H4 (cell line): ENCODE measurements at places on chromosomes 16 and 17. TPM values are rescaled to one million over a fixed set of nuclear protein-coding genes. Genes with fewer than 3 reads are reported as not detected.

DNA sequence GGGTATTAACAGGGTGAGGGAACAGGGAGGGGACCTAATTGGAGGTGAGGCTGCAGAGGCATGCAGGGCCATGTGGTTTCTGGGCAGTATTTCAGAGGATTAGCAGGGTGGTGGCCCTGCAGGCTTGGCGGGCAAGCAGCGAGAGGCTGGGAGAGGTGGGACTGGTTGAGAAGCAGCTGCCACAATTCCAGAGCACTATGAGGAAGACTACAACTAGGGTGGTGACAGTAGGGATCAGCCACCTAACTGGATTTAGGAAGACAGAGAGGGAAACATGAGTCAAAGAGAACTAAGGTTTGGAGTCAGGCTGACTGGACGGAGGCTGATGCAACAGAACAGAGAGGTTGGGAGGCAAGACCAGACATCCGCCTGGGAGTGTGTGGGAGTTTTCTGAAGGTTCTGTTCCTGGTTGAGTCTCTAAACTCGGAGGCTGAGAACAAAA is 12.3 kb downstream of the ALOXE3 start:
- DNase-seq = no peak

DNA sequence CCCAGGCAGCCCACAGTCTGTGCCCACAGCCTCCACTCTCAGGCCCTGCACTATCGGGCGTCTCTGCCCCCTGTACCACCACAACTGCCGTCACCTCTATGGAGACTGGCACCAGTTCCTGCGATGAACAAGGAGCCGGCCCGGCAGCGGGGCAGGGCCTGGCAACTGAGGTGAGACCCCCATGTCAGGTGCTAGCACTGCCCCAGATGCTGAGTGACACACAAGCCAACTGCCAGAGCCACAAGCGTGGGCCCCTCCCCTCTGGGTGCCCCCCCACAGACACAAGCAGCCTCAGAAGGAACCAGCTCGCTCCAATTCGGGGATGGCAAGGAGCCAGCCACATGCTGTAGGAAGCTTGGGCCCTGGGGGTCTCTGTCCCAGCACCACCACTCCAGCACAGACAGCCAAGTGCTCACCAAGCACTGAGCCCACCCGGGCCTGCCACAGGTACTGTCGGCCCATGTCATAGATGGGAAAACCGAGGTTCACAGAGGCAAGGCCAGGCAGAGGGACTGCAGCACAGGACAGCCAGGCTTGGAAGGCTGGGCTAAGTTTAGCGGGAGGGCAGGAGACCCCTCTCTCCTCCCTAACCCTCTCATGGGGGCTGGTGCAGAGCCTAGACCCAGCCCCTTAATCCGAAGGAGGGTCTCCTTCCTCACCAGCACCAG is 1.5 kb upstream of the PVALEF start:
- DNase-seq = no peak

GRCh38 chr17:42536048-42536371 is at the start of gene NAGLU:
Gene NAGLU (plus strand): TSS chr17:42536241. CDS start chr17:42536273, 32 bp downstream.
- peak; percentile 82 for DNase-seq

GRCh38 chr17:74641224-74641957 is 17.9 kb upstream of the CD300E start:
- DNase-seq = no peak

DNA sequence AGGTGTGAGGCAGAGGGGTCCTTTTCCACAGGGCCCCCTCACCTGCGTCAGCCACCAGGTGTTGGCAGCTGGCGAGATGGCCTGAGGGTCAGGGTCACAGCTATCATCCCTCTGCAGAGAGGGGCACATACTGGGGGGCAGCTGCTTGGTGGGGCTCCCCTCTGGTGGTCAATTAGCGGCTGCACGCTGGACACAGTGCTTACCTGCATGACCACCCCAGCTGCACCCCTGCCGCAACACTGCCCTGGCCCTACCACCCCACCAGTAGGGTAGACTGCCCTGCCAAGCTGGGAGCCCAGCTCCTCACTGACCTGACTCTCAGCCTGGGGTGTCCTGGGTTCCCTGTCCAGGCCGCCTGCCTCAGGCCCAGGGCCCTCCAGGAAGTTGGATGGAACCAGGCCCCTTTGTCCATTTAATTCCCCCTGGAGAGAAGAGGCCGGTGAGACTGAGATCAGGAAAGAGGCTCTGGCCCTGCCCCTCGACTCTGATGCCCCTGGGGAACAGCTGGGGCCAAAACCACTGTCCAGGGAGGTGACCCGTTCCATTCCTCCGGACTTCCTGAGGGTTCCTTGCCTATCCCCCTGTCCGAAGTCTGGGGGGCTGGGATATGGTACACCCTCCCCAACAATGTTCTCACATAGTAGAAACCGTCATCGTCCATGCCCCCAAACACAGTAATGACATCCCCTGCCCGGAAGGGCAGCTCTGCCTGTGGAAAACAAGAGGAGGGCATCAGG is 23.7 kb downstream of the TSPOAP1 start:
- no peak for DNase-seq

GRCh38 chr17:33816842-33817617 is 438.1 kb upstream of the CCL2 start:
- DNase-seq = no peak

- DNase-seq = no peak
Observed at GRCh38 chr16:9481747-9482730, 390.6 kb downstream of the HAPSTR1 start.

- DNase-seq = no peak
Observed at GRCh38 chr16:86527366-86527765, 17.0 kb downstream of the FOXF1 start.

GRCh38 chr17:76381633-76382350 is 2.6 kb upstream of the SPHK1 start:
- DNase-seq = no peak

GRCh38 chr17:33318241-33318640 is 25.1 kb upstream of the ASIC2 start:
- no peak for DNase-seq

GRCh38 chr17:49437696-49438435 is 23.2 kb upstream of the PHB1 start:
- DNase-seq = no peak

DNA sequence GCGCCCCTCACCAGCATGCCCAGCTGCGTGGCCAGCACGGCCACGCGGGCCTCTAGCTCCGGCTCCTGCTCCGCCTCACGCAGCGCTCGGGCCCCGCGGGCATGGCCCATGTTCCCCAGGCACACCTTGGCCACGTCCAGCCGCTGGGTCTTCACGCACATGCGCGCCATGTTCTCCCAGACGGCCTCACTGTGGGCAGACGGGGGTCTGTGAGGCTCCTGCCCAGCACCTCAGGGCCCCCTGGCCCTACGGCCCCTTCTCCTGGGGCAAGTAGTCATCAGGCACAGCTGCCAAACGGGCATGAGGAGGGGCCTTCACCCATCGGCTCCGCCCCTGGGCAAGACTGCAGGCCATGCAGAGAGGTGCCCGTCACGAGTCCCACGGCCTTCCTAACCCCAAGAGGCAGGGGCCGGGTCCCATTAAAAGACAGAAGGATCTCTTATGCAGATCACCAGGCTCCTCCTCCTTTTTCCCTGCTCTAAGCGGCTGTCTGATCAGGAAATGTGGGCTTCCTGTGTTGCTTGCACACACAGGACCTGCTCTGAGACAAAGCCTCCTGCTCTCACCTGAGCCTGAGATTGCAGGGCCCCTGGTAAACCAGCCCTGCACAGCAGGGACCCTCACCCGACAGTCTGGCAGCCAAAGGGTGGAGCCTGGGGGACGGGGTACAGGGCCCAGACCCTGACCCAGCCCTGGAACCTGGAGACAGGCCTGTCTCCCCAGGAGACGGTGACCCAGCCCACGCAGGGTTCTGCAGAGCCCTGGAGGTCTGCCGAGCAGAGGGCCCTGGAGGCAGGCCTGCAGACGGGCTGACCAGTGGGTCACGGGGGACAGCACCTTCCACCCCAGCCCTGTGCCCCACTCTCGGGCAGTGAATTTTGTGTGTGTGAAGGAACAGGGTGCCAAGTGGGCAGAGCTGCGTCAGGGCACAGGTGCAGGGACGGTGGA is 6.6 kb upstream of the TMEM204 start:
- no peak for DNase-seq

DNA sequence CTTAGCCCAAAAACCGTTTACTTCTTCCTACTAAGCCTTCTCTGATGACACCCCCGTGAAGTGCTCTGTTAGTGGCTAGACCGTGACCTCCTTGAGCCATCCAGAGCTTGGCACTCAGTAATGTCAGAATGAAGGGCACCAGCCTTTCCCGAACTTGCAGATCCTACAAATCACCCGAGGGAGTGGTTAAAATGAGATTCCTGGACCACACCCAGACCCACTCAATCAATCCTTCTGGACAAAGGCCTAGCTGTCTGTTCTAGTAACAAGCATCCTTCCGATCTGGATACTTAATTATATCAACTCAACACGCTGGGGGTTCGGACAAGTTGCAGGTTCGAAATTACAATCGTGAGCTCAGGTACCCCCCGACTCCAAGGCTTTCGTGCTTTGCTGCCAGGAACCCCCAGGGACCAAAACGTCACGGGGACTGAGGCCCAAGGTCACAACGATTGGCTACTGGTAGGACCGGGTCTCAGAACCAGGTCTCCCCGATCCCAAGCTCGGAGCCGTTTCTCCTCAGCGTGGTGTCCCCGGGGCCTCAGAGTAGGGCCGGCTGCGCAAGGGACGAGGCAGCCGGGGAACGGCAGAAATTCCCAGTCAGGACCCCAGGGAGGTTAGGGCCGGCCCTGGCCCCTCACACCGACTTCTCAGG is 527 bp downstream of the CIAPIN1 start:
- DNase-seq = no peak

DNA sequence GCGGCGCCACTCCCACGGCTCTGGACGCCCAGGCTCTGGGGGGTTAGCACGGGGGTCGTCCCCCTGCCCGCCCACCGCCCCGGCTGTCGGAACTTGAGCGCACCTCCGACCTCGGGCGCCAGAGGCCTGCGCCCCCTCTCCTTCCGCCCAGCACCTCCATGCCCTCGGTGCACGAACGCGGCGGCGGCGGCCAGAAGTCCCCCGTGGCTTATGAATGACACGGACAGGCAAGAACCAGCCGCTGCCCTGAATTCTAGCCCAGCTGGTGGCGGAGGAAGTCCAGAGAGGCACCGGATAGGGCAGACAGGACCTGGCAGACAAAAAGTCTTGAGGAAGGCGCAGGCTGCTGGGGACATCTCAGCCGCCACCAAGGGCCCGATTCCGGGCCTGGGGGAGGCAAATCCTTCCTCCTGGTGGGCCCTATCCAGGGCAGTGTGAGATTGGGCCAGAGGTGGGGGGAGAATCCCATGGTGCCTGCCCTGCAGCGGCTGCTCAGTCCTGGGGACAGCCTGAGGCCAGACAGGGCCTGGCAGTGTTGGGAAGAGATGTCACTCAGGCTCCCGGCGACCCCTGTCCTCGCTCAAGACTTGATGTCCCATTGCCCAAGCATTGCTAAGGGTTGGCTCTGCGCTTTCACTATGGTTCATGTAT is 897 bp upstream of the CYGB start:
- DNase-seq = no peak

DNA sequence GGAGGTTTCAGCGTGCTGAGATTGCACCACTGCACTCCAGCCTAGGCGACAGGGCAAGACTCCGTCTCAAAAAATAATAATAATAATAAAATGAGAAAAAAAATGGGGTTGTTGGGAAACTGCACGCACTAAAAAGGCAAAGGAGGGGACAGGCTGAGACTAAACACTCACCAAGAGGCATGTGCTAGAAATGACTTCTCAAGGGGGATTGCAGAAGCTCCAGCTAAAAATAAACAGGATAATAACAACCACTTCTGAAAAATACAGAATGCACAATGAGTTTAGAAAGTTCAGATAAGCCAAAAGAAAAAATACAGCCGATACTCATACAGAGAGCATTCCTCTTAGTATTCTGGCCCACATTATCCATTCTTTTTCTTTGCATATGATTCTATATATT is 15.1 kb upstream of the TIMP2 start:
- DNase-seq = no peak

GRCh38 chr16:27549464-27549745 is 308 bp downstream of the GTF3C1 start:
- DNase-seq = no peak

DNA sequence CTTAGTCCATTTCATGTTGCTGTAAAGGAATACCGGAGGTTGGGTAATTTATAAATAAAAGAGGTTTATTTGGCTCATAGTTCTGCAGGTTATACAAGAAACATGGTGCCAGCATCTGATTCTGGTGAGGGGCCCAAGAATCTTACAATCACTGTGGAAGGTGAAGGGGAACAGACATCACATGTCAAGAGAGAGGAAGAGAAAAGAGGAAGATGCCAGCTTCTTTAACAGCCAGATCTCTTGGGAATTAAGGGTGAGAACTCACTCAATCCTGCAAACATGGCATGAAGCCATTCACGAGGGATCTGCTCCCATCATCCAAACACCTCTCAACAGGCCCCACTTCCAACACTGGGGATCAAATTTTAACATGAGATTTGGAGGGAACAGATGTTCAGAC is 49.5 kb downstream of the BMERB1 start:
- DNase-seq = no peak

DNA sequence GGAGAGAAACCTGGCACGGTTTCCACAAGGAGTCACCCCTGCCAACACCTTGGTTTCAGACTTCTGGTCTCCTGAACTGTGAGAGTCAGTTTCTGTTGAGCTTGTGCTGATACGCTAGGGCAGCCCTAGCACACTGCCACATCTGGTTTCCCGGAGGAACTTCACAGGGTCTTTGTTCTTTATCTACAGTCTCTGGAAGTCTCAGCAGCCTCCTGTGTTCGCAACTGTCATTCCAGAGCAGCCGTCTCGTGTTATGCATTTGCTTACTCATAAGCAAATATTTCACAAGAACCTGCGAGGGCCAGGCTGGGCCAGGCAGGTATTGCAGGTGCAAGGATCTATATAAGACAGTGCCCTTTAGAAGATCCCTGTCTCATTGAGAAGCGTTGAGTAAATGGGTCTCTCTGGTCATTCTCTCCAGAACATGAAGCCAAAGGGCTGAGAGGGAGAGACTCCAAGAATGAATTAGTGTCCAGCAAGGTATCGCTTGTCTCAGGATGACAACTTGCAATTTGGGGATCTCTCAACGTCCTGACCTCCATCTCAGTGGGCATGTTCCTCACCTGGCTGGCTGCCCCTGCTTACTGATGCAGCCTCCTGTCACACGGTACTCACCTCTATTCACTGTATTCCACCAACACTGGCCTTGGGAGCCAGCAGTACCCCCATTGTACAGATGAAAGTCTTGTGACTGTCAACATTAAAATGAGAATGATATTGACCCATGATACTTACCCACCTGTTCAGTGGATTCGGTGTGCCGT is 141.2 kb downstream of the WWOX start:
- no peak for DNase-seq

GRCh38 chr17:72421128-72422092 is 300.6 kb downstream of the SOX9 start:
- peak; percentile 94 for DNase-seq

The TBC1D3 gene
- total RNA-seq = not detected in 2 replicates

The EVPLL gene
- total RNA-seq = 0.35 TPM in 1 of 2 replicates, not detected in the other

The CDK12 gene
- total RNA-seq = 15.5 and 16.4 TPM in 2 replicates

The ACSM3 gene
- 1.6 and 3.5 TPM in 2 replicates for total RNA-seq

The SEPTIN1 gene
- total RNA-seq = not detected in 2 replicates

The ZC3H7A gene
- 16.7 and 19.4 TPM in 2 replicates for total RNA-seq

The KRTAP4-9 gene
- total RNA-seq = not detected in 2 replicates

The GPRC5B gene
- total RNA-seq = 0.76 and 1.8 TPM in 2 replicates
